Stimulated activated CD4-positive, alpha-beta T cell treated with anti-CD3 and anti-CD28 coated beads, Interleukin-1b, Interleukin-23, amount 100 ng/mL, for 48 hours (primary cell): ENCODE measurements at places on chromosomes 1 and 21.

- peak; percentile 67 for DNase-seq
Measured at GRCh38 chr1:39657923-39658485, 13.9 kb downstream of the NT5C1A start.

GRCh38 chr1:26036756-26037281 lies 9.1 kb downstream of the SLC30A2 start:
- DNase-seq: no peak

DNA sequence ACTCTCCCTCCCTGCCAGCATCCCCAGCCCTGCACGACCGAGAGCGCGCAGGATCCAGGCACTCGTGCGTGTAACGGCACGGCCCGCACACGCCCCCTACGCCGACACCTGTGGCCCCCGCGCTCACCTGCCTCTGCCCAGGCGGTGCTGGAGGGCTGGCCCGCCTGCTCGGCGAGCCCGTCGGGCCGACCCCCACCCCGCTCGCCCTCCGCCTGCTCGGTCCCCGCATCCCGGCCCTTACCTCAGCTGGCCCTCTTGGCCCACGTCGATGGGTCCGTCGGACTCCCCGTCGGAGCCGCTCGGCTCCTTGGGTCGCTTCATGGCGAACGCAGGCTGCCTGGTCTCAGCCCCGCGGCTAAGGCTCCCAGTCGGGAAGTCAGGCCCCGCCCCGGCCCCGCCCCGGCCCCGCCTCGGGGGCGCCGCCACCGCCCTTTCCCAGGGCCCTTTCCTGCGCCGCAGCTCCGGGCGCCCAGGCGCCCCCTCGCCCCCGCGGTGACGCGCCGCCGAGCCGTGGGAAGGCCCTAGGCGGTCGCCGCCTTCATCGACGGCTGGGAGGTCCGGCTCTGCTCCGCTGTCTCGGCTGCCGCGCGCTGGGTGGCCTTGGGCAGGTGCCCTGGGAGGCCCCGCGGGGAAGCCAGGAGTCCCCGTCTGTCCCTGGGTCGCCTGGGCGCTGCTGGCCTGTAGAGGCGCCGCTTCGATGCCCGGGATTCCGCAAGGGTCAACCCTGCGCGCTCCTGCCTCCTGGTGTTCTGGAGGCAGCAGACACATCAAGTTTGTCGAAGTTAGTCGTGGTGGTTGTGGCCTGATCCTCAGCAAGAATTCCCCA lies at the start of gene HEYL:
Gene HEYL, minus strand, starts transcription at position 339 of the 826 bp plus-strand sequence. Its CDS starts 18 bp downstream, at position 321.
- DNase-seq: peak; percentile 52

DNA sequence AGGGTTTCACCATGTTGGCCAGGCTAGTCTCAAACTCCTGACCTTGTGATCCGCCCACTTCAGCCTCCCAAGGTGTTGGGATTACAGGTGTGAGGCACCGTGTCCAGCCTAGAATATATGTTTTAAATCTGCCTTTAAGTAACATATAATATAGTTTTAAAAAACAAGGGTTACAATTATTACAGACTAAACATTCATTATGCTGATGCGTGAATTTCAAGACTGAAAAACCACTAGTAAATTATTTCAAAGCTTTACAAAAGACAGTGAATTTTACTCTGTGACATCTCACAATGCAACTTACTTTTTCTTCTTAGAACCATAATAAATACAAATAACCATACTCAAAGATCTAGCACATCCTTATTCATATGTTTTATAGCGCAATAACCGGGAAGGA lies 24.7 kb downstream of the ZNF684 start:
- DNase-seq: no peak

GRCh38 chr21:32249511-32250280 lies 29.2 kb downstream of the MIS18A start:
- no peak for DNase-seq

DNA sequence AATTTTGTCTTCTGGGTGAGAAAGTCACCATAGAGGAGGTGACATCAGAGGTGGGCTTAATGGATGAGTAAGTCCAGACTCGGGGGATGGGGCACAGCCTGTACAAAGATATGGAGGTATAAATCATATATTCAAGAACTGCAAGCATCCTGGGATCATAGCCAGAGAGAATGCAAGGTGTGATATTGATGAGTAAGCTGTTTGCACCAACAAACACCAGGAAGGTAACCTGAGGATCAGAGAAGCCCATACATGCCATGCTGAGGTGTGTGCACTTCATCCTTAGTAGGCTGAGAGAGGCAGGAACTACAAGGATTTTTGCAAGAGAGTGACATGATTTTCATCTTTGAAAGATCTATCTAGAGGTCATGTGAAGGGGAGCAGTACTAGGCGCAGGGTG lies 306.4 kb downstream of the HHAT start:
- DNase-seq: no peak

- DNase-seq: peak; percentile 86
Measured at GRCh38 chr1:224497714-224498573, 63.3 kb upstream of the WDR26 start.

- DNase-seq: no peak
Measured at GRCh38 chr21:46626975-46627501, 8.4 kb upstream of the PRMT2 start.

DNA sequence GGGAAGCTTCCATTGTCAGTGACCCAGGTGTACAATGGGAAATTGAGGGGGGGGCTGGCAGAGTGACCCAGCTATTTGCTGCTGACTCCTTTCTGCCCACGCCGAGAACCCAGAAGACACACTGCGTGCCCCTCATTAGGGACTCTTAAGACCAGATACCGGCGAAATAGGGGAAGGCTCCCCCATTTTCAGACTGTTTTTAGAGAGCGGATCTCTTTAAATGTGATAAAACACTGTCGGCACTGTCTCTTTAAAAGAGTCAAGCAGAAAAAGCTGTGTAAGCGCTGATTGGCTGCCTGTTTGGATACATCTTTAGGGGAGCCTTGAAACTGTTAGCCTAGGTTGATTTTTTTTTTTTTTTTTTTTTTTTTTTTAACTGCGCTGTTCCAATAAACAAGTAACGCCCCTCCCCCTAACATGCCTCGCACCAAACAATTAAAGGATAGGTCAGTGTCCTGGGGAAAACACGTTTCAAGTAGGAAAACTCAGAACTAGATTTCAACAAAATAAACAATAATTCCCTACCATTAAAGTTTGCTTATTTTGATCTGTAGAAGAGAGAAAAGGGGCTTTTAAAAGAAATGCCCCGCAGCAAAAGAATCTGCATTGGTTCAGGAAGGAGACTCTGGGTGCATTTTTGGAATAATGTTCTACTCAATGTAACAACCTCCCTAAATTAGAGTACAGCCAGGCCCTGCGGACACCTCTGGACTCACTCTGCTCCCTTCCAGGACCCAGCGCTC lies 1.4 kb upstream of the SSBP3 start:
- peak; percentile 66 for DNase-seq

DNA sequence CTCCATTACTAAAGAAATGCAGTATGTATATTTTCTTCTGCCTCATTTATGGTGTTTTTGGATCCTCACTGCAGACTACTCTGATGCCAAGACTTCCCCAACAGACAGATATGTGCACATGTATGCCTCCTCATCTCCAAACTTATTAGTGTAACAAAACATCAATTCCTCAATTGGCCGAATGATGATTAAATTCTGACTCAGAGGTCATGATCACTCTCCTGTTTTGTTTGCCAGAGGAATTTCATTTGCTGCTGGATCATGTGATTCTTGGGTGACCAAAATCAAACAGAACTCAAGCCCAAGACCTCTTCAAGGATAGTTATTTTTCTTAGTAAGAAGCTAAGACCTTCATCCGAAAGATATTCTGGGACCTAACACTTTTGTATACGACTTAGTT lies 227.6 kb downstream of the LMO4 start:
- DNase-seq: no peak
